ENCODE measurements at places on chromosomes 16 and 17.

GRCh38 chr16:82748026-82748425, 121.3 kb downstream of the CDH13 start:
- no peak for DNase-seq

GRCh38 chr16:83392743-83393142, 415.0 kb upstream of the HSBP1 start:
- DNase-seq, result no peak

GRCh38 chr16:28596115-28596630, 677 bp downstream of the SULT1A2 start:
- DNase-seq, result no peak

DNA sequence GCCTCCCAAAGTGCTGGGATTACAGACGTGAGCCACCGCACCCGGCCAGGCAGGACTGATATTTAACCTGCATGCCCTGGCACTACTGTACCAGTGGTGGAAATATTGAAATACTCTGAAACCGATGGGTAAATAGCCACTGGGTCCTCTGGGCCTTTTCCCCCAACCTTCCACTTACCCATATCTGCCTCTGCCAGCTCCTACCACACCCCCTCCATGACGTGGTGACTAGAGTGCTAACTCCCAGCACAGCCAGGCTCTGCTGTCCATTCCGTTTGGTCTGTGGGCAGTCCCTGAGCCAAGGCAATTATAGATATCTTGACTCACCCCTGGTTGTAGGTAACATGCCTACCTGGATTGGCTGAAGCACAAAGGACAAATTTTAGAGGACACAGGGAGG, 187.8 kb downstream of the PRKCB start:
- no peak for DNase-seq

GRCh38 chr16:85114909-85115567, 2.8 kb upstream of the CIBAR2 start:
- peak; percentile 56 for DNase-seq

DNA sequence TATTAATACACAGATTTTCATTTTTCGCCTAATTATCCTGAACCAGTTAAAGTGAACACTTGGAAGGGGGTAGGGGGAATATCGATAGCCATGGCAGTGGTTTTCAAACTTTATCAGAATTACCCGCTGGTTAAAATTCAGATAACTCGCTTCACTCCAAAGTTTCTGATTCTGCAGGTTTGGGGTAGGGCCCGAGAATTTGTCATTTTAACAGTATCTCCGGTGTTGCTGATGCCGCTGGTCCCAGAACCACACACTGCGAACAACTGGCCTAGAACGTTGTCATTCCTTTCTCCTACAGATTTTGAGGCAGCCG, 313 bp upstream of the NSRP1 start:
- no peak for DNase-seq

DNA sequence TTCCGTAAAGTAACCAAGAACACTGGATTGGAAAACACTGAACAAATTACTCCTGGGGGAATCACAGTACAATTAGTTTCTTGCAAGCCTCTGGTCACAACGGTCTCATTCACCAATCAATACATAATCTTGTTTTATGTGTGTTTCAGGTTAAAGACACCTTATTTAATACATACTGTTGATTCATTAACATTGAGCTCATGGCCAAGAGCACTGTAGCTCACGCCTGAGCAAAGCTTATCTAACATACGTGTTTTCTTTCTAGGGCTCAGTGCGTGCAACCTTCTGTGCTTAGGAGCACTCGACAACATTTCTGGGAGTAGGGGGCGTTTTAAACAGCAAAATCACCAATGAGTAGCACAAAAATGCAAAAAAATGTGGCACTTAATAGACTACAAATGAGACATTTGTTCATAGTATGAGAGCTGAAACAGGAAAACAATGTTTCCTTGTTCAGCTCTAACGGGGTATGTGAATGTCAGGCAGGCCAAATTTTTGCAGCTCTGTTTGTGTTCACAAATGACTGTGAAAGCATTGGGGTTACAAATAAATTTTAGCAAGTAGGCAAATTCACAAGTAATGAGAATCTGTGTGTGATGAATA, 206.2 kb downstream of the CNTNAP4 start:
- DNase-seq, result no peak

DNA sequence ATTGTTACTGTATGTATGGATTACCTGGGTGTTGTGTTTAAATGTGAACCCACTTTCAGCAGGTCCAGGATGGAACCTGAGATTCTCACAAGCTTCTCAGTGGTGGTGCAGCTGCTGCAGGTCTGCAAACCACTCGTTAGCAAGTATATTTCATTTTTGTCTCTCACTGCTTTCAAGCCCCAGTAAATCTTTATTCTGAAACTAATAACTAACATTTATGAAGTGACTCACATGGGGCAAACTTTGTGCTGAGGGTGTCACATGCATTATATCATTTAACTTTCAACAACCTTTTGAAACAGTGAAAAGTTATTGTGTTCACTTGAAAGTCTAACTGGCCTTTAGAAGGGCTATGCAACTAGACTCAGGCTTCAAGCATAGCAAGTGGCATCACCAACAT, 98.9 kb upstream of the DYNLRB2 start:
- DNase-seq, result no peak

- DNase-seq, result no peak
These were observed 11.3 kb downstream of the DNAAF1 start for GRCh38 chr16:84156342-84156784.

DNA sequence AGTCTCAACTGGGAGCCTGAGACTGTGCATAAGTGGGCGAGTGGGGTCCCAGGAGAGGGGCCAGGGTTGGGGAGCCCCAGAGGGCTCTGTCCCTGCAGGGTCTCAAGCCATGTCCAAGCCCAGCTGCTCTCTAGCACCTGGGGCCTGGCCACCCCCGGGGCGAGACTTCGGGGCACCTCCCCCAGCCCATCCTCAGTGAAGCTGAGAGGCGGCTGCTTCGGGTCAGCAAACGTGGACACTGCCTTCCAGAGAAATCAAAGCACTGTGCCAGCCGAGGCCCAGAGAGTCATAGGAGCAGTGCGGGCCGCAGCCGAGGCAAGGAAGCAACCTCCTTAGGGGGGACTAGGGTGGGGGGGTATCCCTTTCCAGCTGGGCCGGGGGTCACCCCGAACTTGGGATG, 77.5 kb downstream of the ENGASE start:
- DNase-seq, result no peak

- no peak for DNase-seq
These were observed 507 bp downstream of the CIITA start for GRCh38 chr16:10877472-10877946.

DNA sequence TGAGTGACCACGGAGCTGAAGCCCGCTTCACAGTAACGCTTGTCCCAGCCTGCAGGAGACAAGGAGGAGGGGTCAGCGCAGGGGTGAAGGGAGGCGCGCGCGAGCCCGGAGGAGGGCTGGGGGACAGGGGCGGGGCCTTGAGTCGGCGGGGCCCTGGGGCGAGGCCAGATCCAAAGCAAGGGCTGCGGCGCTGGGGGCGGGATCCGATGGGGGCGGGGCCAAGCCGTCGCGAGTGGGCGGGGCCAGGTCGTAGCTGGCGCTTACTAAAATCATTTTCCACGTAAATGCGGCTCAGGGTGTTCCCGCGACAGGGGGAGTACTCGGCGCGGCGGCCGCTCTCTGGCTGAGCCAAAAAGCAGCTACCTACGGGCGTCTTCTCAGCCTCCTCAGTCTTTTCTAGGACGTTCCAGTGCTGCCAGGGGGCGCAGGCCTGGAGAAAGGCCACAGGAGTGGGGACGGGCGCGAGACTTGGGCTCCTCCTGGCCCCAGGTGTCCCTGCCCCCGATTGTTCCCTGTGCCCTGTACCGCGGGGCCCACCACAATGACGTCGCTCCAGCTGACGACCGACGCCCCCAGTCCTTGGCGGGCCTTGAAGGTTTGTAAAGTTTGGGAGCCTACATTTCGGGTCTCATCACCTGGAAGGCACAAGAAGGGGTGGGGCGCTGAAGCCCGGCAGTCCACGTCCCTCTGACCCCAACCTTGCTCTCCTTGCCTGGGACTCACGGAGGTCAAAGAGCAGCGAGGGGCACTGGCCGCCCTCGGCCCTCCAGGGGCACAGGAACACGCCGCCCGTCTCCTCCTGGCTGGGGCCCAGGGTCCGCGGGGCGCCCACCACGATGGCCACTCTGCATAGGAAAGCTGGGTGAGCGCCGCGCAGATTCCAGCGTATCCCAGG, 3.9 kb downstream of the ITGA2B start:
- DNase-seq, result peak; percentile 58

GRCh38 chr17:33968350-33969044, 286.6 kb upstream of the CCL2 start:
- no peak for DNase-seq

GRCh38 chr17:792277-792676, 10.1 kb downstream of the MRM3 start:
- no peak for DNase-seq

GRCh38 chr16:48106446-48106845, 49.3 kb downstream of the ABCC12 start:
- no peak for DNase-seq

GRCh38 chr17:27811961-27812360, 11.6 kb upstream of the NOS2 start:
- no peak for DNase-seq

- DNase-seq, result no peak
These were observed 159.4 kb upstream of the ZNF267 start for GRCh38 chr16:31713945-31714902.

DNA sequence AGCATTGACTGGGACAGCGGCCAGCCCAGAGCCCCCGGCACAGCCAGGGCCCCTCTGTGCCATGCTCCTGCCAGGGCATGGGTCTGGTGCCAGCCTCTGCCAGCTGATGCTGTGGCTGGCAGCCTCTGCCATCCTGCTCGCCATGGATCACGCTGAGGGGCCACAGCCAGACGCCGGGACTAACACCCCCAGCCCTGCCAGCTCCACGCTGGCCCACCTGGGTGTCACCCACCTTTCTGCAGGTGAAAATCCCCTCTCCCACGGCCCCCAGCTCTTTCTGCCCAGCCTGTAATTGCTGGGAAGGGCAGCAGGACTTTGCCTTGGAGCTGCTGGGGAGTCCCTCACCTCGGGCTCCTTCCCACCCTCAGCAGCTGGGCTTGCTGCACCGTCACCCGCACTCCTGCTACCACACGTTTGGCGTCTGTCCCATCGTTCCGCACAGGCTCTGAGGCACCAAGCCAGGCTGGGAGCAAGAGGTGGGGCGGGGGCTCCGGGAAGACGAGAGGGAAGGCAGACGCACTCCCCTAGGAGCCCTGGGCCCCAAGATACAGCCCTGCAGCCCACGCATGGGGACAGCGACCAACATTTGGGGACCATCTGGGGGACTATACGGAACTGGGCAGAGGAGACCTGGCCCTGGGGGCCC, 42.0 kb upstream of the ACSF3 start:
- DNase-seq, result no peak

DNA sequence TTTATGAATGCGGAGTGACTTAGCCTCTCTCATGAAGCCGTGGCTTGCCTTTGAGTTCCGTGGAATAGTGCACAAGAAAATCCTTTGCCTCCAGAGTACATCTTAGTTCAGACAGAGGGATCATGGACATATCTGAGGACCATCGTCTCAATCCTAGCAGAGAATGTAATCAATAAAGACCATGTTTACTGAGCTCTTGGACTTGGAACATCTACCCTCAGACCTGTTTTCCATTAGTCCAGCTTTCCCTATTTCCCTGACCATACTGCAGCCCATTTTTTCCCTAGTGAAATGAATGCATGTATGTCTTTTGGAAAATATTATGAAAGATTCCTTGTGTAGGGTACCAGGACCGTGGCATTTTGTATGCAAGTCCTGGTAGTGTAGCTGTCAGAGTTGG, 90.2 kb downstream of the PLCG2 start:
- no peak for DNase-seq

DNA sequence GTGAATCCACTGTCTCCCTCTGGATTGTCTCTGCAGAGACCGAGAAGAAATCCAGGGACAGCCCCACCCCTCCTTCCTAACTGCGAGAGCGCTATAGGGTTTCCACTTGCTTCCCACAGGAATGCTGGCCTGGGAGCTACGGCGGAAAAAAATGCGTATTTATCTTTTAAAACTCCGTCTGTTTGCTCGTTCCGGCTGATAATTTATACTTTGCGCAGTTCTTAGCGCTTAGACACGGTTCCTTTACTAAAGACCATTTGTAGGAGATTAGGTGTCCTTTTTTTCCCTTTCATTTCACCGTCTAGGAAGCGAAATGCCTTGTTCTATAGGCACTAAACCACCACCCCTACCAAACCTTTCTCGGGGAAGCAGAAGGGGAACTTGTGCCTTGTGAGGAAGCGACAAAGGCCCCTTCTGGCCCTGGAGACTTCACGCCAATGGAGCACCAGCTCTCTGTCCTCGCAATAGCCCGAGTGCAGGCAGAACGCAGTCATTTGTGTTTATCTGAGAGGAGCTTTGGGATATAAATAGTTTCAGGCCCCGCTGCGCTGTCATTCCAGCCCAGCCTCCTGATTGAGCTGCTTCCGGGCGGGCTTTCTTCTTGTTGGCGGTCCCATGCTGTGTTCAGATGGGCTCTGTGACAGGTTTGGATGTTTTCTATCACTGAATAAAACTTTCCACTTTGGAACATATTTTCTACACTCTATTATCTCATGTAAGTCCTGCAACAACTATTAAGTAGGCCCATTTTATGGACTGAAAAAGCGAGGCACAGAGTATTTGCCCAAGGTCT, 791 bp upstream of the SUPT4H1 start:
- DNase-seq, result peak; percentile 47

DNA sequence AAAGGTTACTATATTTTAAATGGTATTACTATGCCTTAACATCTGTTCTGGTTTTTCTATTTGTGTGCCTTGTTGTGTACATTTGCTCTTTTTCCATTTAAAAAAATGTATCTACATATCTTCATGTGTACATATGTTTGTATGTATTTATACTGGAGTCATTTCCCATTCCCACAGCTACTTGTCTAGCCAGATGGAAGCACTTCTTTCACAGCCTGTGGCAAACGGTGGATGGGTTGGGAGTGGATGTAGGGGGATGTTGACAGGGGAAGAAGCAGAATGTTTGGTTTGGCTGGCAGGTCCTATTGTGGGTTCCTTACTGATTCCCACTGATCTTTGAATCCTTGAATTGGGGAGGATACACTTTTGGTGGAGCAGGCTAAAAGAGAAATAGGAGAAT, 93.6 kb upstream of the CNTNAP4 start:
- DNase-seq, result no peak

- no peak for DNase-seq
These were observed 18.8 kb downstream of the ADORA2B start for GRCh38 chr17:15963670-15964110.

DNA sequence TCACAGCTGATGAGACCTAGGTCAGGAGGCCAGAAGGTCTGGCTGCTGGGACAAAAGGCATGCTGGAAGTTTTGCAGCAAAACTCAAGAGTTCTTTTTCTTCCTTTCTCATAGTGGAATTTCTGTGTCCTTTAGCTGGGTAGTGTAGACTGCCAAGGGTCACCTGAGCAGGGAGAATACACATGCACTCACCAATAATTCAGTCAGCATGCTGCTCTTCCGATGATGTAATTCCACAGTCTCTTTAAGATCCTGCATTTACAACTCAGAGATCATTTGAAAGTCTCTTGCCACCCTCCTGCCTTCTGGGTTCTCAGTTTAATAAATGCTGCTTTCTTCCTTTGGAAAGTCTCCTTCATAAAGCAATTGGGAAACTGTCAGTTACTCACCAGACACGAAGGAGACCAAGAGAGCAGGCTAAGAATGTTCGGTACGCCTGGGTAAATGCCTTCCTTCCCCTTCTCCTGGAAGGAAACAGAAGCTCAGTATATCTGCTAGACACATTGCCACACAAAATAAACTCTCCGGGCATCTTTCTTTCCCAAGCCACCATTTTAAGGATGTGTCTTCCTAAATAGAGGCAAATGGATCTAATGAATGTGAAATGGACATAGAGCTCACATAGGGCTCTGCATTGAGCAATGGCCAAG, 473.1 kb downstream of the GRIN2A start:
- no peak for DNase-seq
